Spleen (tissue), 13 donors: ENCODE measurements at places on chromosomes 5 and 9. TPM values are rescaled to one million over a fixed set of nuclear protein-coding genes. Genes with fewer than 3 reads are reported as not detected.

DNA sequence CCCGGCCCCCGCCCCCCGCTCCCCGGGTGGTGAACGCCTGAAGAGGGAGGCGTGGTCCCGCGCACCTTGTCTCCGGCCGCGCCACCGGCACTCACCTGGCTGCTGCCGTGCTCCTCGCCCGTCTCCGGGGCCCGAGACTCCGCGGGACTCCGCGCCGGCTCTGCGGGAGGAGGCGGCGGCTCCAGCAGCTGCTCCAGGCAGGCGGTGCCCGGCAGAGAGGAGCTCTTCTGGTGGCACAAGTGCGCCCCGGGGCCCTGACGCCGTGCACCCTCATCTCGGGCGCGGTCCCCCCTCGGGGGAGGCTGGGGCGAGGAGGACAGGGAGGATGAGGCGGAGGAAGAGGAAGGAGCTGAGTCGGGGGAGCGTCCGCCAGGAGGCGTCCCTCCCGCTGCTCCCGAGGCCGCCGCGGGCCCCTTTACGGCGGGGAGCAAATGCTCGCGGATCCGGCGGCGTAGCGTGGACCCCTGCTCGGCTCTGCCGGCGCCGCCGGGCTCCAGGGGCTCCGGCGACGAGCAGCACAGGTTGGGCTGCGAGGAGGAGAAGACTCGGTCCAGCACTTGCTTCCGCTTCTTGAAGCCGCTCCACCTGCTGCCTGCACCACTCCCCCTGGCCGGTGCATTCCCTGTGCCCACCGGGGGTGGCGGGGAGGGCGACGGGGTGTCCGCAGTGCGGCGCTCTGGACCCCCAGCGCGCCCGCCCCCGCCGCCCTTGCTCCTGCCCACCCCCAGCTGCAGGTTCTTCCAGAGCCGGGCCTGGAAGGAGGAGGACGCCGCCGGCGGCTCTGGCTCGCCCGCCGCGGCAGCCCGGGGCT, 928 bp downstream of the MCTP1 start:
- peak; percentile 85 for DNase-seq

The SGCD gene
- 1.0 TPM for total RNA-seq

DNA sequence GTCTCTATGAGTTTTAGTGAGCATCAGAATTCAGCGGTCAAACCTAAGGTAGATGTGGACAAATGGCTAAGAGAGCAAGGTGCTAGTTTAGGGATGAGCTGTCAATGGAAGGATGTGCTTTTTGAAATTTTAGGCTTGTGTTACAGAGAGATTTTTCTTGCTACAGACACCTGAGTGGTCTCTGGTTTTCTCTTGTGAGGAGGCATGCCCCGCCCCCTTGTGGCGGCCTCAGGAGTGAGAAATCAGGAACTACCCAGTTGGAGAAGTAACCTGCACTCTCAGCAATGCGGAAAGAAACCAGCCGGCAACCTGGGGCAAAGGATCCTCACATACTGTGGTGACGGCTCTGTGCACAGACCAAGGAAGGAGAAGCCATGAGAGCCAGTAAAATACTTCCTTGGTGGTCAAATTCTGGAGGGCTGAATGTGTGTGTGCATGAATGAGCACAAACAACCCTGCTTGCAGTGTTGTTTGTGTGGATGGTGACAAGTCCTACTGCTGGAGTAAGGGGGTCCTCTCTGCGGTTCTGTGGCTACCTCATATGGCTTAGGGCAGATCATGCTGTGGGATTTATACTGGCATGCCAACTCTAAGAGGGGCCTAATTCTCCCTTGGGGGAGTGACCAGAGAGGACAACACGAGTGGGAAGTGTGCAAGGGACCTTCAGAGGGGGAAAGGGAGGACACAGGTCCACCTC, 16.7 kb upstream of the HSD17B4 start:
- peak; percentile 94 for DNase-seq

DNA sequence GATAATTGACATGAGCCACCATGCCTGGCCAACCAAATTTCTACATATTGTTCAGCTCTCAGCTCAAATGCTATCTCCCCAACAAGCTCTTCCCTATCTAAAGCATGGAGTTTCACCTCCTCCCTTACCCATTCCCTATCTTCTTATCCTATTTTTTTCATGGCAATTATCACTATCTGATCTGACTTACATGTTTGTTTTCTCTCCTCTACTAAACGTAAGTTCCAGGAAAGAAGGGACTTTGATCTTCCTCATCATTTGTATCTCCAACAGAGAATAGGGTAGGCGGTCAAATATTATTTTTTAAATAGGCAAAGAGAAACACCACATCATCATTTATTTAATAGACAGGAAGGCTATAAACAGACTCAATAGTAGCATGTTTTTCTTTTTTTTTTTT, 130.2 kb downstream of the DCP2 start:
- DNase-seq = no peak

The PDLIM4 gene
- total RNA-seq = 17.4 TPM

The ENTREP1 gene
- 1.1 TPM for total RNA-seq

The FBXO10 gene
- 18.0 TPM for total RNA-seq

DNA sequence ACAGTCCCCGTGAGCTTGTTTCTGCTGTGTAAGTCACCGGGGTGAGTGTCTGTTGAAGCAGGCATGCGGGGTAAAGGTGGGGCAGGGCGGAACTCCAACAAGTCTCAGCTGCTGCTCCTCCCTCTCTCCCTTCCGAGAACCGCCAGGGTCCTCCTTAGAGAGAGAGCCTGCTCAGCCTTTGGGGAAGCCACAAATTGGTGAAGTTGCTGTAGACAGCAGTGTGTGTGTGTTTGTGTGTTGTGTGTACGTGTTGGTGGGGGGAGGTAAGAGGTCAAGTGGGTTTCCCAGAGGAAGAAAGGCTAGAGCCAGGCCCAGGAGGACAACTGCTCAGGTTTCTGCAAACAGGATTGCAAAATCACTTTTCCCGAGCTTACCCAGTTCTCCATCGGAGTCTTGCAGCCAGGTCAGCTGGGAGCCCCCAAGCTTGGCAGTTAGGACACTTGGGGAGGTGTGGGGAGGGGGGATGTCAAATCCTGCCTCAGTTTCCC, 38.9 kb upstream of the DAB2IP start:
- no peak for DNase-seq

DNA sequence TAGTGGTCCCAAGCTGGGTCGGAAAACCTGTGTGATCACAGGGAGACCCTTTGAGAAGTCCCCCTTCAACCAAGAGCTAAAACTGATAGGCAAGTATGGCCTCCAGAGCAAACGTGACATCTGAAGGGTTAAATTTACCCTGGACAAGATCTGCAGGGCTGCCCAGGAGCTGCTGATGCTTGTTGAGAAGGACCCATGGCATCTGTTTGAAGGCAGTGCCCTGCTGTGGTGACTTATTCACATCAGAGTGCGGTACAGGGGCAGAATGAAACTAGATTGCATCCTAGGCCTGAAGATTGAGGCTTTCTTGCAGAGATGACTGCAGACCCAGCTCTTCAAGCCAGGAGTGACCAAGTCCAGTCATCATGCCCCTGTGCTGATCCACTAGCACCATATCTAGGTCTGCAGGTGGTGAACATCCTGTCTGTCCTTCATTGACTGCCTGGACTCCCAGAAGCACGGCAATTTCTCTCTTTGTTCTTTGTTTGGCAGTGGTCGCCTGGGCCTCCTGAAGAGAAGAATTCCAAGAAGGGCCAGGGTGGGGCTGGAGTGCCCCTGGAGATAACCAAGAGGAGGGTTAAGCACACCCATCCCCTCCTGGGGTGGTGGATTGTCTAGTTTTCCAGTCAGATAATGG, 25.7 kb upstream of the CHD1 start:
- DNase-seq = no peak

The SARDH gene
- 1.0 TPM for total RNA-seq
